ENCODE measurements at places on chromosomes 7 and 10. TPM values are rescaled to one million over a fixed set of nuclear protein-coding genes. Genes with fewer than 3 reads are reported as not detected.

GRCh38 chr7:67462781-67463191 lies 466.2 kb downstream of the TYW1 start:
- no peak for DNase-seq

DNA sequence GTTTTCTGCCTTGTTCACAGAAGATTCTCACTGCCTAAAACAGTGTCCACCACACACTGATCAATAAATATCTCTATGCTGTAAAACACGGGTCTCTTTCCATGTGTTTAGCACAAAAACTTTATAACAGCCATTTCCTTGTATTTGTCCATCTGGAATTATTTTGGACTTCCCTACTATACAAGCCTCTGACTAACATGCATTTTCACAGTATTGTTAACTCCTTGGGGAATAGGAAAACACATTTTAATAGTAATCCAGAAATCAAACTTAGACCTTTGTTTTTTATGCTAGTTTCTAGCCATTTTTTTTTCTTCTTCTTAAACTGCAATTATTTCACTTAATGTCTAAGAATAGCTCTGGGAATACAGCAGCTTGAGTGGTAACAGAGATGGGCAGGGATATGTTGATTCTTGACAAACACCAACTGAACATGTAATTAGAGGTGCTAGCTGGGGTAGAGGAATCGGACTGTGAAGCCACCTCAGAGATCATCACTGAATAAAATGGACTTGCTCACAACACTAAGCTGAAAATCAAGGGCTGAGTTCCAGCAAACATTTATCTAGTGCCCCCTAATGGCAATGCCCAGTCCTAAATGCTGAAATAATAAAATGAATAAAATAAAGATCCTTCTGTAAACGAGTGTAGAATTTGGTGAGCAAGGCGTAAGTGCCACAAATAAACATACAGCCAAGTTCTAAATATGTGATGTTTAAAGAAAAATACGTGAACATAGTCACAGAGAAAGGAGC lies 593.1 kb downstream of the SORCS1 start:
- DNase-seq = peak; percentile 52

CALY gene
- not detected for total RNA-seq

DNA sequence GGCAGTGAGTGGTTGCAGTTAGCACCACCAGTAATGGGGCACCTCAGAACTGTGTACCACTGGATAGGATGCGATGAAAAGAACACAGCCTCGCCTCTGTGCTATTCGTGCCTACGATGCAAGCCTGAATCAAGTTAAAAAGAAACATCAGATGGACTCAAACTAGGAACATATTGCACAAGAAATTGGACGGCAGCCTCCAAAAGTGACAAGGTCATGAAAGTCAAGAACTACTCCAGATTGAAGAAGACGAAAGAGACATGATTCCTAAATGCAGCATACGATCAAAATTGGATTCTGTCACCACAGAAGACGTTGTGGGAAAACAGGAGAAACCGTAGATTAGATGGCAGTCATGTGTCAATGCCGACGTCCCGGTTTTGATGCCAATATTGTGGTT lies 648.1 kb upstream of the FOXK1 start:
- no peak for DNase-seq

GRCh38 chr10:86451604-86451960 lies 70.0 kb downstream of the WAPL start:
- DNase-seq = no peak

DNA sequence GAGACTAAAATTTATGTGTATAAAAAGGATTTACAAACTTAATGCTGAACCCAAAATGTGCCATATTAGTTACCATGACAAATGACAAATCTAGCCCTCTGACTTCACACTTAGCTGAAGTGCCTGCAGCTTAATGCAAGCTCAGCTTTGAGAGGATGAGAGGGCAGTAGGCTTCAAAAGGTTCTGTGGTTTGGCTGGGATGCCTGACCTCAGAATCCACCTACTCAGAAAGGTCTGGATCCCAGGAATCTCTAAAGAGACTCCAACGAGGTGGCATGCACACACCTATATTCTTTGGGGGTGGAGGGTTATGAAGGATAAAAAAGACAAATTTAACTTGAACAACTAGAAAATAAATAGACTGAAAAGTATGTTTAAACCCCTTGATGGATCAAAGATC lies 213.4 kb downstream of the TAX1BP1 start:
- no peak for DNase-seq

DNA sequence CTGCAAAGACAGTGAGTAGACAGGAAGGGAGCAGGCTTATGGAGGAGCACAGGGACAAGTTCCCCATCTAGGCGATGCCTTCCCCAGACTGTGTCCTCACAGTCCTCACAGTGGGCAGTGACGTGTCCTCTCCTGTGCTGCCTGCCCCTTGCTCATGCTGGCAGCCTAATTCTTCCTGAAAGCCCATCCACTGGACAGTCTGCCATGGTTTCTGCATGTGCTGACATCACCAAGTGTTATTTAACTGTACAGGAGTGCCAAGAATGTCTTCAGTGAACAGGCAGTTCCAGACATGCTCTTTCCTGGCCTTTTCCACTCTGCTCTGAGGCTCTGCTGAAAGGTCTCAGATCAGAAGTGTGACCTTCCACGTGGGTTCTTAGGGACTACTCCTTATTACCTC lies 54.1 kb downstream of the ZNF248 start:
- no peak for DNase-seq

GRCh38 chr10:11210211-11210922 lies 192.7 kb downstream of the CELF2 start:
- no peak for DNase-seq

ITGA8 gene
- total RNA-seq = 2.6 TPM

CYP3A4 gene
- not detected for total RNA-seq

- DNase-seq = no peak
These were observed 179.4 kb downstream of the CPEB3 start for GRCh38 chr10:92111336-92111939.

RARRES2 gene
- 1.4 TPM for total RNA-seq

ADIRF gene
- 48.4 TPM for total RNA-seq

DTX2 gene
- 6.6 TPM for total RNA-seq

DNA sequence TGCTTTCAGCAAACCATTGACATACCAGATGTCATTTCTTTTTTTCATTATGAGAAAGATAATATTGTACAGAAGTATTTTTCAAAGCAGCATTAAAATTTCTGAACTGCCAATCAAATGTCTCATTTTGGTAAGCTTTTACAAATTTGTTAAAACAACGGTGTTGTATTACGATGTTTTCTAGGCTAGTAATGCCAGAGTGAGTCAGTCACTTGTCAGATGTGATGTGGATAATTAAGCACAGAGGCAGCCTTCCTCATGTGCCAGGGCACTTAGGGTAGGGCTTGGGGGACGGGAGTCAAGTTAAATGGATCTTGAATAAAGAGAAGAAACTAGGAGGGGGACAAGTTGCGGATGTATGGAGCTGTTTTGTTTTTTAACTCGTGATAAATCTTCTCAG lies 10.1 kb downstream of the PSTK start:
- DNase-seq = no peak

Measured in fibroblast of the aortic adventitia (primary cell).